ENCODE measurements at places on chromosomes 16 and 17.

GRCh38 chr16:27390151-27390550, 11.8 kb upstream of the IL21R start:
- DNase-seq, result no peak

DNA sequence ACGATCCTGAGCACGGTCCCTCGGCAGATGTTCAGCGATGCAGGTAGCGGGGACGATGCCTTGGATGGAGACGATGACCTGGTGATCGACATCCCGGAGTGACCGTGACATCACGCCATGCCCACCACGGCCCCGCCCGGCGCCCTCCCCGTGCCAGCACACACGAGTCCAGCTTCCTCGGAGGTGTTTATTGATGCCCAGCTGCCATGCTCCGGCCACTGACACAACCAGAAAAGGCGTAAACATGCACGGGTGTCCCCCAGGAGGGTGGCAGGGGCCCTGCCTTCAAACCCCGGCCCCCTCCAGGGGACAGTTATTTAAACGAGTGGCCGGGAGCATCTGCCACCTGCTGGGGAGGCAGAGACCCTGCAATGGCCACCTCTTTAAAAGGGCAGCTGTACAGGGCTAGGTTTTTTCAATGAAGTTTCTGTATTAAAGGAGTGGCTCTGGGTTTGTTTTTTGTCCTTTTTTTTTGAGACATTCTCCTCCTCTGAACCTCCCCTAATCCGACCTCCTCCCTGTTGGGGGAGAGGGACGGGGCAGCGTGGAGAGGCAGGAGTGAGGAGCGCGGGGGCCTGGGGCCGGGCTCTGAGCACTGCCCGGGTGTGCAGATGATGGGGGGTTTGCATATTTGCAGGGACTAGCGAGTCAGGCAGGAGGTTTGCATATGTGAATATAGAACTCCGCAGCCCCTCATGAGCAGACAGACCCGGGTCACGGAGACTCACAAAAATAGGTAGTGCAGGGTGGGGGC, 5.3 kb downstream of the DOC2A start:
- no peak for DNase-seq

- no peak for DNase-seq
Observed at GRCh38 chr17:12958786-12959185, 59.0 kb downstream of the ELAC2 start.

- no peak for DNase-seq
Observed at GRCh38 chr16:49003022-49003421, 278.6 kb downstream of the CBLN1 start.

- DNase-seq, result no peak
Observed at GRCh38 chr16:27127308-27127707, 60.6 kb downstream of the C16orf82 start.

DNA sequence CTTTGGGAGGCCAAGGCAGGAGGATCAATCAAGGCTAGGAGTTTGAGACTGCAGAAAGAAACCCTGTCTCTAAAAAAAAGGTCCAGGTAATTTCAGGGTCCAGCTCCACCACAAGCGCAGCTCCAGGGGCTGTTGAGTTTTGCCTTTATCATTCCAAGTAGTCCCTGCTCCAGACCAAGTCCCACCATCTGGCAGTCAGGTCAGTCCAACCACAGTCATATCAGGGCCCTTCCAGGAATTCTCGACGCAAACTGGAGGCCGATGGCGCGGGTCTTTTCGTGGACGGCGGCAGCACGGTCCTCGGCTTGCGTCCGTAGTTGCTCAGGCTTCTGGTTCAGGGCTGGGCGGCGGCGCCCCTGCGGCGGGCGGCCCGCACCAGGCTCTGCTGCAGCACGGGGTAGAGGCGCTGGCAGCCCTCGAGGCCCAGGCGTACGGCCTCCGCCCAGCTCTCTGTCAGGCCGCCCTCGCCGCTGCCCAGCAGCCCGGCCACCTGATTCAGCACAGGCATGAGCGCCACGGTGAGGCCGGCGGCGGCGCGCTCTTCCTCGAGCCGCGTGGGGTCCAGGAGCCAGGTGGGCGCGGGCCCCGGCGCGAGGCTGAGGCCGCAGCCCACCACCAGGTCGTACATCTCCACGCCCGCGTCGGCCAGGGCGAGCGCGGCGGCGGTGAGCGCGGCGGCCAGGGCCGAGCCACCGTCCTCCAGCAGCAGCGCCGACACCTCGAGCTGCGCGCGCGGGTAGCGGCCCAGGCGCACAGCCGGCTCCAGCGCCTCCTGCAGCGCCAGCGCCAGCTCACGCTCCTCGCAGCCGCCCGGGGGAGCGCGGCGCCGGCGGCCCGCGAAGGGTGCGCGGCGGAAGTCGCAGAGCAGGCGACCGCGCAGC, 752 bp downstream of the EXOSC6 start:
- no peak for DNase-seq

DNA sequence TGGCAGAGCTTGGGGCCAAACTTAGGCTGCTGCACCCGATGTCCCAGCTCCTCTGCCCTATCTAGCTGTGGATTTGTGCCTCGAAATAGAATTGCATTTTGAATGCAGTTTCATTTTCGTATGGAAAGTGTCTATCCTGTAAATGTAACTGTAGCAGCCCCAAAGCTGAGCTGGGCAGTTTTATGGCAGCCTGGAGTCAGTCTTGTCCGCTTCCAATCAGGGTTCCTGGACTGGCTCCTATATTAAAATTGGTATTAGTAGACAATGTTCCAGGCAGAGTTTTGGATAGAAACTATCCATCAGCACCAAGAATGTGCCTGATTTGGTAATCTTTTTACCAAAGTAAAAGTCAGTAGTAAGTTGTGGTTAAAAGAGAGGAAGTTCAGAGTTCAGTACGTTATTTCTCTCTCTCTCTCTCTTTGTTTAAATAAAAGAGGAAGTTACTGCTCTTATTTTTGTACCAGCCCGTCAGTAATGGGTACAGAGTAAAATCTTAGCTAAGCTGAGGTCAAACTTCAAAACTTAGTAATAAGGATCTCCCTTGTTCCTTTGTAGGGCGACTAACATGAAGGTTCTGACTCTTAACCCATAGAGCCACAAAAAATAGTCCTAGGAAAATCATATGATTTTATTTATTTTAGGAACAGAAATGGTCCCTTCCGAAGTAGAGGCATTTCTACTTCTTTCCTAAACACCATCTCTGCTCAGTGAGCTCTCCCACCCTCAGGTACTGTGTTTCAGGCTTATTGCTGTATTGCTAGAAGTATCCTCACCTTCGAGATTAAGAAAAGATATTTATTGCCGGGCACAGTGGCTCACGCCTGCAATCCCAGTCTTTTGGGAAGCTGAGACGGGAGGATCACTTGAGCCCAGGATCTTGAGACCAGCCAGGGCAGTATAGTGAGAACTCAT, 28.0 kb downstream of the PRKCB start:
- DNase-seq, result no peak

GRCh38 chr17:68771867-68772515, 170.8 kb upstream of the FAM20A start:
- DNase-seq, result peak; percentile 56

DNA sequence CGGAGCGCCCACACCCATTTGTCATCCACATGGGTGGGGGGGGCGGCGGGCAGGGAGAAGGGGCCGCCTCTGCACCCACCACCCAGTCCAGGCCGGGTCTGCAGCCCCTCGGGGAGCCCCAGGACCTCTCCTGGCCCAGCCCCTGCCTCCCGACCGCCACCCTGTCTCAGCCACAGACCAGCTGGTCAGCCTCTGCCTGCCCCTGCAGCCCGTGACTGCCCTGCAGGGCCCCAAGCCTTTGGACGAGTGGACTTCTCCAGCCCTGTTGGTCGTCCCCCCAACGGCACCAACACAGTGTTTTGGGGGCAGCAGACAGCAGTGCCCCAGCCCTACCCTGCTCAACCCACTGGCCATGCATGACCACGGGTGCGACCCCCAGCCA, 1.2 kb downstream of the PRR35 start:
- no peak for DNase-seq

DNA sequence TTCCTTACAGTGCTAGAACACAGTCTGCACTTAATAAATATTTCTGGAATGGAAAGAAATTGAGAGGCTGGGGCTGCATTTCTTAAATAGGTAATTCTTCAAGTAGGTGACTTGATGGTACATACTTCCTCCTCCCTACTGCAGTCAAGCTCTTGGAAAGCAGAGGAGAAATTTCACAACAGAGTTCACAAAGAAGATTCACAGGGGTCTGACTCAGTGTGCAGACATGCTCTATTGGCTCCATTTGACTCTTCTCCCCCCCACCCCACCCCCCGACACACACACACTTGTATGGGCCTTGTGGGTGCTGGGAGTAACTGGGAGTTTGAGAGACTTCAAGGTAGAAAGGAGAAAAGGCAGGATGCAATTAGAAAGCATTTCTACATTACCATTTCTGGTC, 6.2 kb upstream of the MYOCD start:
- DNase-seq, result no peak

DNA sequence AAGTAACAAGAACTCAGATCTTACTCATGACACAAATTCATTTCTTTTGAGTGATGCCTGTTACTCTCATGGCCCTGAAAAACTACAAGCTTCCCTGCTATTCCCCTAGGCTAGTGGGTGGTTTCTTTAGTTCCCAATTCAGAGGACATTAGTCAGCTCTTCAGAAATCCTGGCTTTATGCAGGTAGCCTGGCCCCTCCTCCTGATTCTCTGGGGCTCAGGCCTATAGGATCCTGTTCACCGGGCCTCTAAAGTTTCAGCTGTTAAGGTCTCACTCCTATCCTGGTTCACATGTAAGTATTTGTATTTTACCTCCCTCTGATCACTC, 87.3 kb upstream of the IRX5 start:
- no peak for DNase-seq

- no peak for DNase-seq
Observed at GRCh38 chr16:89815639-89816348, 653 bp downstream of the FANCA start.

DNA sequence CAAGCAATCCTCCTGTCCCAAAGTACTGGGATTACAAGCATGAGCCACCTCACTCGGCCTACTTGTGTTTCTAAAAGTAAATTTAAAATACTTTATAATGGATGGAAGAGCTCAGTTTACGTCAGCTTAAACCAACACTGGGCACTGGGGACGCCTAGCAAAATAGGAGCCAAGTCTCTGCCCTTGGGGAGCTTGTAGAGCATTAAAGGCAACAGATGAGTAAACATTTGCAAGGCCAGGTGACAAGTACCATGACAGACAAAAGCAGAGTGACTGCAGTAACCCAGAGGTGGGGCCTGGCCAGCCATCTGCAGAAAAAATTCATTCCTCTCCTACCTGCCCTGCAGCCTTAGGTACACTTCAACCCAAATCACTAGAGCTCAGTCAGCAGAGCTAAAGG, 12.1 kb upstream of the NLK start:
- DNase-seq, result no peak

- peak; percentile 40 for DNase-seq
Observed at GRCh38 chr16:69924777-69925191, 26.4 kb upstream of the CLEC18A start.

GRCh38 chr17:27976331-27976730, 66.1 kb upstream of the NLK start:
- peak; percentile 18 for DNase-seq

- no peak for DNase-seq
Observed at GRCh38 chr16:1564325-1564724, 30.9 kb downstream of the TMEM204 start.

DNA sequence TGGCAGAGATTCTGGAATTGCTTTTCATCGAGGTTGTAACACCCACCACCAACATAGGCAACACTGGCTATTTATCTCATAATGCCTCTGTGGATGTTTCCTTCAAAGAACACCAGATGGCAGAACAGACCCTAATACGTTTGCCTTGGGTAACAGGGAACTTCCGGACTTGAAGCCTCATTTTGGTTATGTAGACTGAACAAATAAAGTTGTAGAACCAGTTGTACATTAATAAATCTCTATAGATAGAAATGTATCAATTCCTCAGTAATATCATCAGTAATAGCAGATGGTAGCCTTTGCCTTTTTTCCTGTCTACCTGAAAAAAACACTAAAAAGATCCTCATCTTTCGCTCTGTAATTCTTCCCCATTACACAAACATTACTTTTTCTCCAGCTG, 25.9 kb upstream of the APOH start:
- peak; percentile 80 for DNase-seq

DNA sequence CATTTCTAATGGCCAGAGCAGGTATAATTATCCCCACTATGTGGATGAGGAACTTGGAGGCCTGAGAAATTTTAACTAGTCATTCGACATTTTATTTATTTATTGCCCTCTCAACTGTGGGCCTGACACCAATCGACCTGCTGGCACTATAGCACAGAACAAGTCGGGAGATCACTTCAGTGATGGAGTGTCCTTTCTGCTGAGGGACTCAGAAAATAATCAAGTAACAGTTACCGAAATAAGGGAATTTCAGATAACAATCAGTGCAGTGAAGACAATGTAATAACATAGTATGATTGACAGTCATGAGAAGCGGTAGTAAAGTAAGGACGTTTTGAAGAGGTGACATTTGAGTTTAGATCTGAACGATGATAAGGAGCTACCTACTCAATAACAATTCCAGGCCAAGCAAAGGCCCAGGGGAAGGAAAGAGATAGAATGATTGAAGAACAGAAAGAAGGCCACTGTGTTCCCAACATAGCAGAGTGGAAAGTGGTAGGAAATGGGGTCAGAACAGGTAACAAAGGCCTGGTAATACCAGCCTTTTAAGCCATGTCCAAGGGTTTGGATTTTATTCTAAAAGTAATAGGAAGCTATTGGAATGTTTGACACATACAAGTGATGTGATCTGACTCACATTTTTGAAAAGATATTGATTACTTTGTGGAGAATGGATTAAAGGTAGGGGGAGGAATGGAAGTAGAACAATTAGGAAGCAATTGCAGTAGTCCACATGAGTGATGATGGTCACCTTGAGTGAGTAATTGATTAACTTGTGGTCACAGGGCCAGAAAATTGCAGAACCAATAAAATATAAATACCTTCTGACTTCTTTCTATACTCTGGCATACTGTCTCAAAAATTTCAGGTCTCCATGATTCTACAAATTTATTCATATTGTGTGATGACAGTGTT, 1.4 kb downstream of the STXBP4 start:
- DNase-seq, result no peak

- no peak for DNase-seq
Observed at GRCh38 chr17:10417431-10417830, 4.3 kb downstream of the MYH8 start.

DNA sequence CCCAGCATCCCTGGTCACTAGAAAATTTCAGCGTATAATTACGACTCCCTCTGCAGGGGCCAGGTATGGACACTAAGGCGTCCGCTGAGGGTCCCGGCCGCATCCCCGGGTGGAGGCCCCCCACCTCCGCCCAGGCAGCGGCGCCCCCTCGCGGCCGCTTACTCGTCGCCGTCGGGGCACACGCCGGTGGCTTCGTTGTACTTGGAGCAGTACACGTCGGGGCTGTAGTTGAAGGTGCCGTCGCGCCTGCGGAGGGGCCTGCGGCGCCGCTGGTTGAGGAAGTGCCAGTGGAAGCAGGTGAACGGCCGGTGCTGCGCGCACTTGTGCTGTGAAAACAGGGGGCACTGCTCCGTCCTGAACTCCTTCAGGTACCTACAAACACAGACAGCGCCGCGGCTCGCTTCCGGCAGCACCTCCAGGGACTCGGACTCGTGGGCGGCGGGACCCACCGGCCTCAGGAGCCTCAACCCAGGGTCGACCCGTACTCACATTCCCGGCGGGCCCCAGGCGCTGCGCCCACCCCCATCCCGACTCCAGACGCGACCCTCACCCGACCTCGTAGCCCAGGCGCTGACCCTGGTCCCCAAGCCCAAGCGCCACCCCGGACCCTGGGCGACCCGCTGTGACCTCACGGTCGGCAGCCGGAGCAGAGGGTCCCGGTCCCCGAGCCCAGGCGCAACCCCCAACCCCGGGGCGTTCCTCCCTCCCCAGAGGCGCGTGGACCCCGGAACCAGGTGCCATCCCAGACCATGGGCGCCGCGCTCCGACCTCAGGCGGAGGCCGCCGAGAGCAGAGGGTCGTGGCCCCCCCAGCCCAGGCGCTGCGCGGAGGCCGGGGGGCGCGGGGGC, 596 bp downstream of the UNKL start:
- DNase-seq, result no peak

GRCh38 chr16:55039511-55039910, 108.8 kb downstream of the IRX5 start:
- no peak for DNase-seq

Data from astrocyte of the cerebellum (primary cell).